Jurkat, Clone E6-1 (cell line): ENCODE measurements at places on chromosomes 5 and 9.

GRCh38 chr5:114223866-114224265 is 138.0 kb upstream of the KCNN2 start:
- DNase-seq: peak; percentile 17

GRCh38 chr5:156274453-156274852 is 52.5 kb upstream of the SGCD start:
- DNase-seq: no peak

DNA sequence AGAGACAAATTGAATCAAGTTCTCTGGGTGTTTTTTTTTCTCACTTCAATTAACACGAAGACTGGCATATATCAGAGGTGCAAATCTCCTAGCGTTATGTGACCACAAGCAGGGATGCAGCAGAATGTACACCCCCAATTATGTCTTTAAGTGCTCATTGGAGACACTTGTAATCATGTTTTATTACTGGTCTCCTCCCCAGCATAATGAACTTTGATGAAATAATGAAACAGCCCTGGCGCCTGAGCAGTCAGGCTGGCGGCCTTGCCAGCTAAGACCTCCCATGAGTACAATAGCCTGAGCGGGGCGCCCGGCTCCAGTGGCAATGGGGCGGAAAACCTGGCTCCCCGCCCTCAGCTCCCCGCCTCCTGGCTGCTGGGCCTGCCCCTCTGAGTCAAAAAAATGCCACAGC is 209.4 kb upstream of the MSX2 start:
- DNase-seq: no peak

- no peak for DNase-seq
Observed at GRCh38 chr5:175920231-175920811, 47.8 kb downstream of the THOC3 start.

GRCh38 chr9:105308461-105309341 is 64.2 kb downstream of the SLC44A1 start:
- DNase-seq: peak; percentile 74

DNA sequence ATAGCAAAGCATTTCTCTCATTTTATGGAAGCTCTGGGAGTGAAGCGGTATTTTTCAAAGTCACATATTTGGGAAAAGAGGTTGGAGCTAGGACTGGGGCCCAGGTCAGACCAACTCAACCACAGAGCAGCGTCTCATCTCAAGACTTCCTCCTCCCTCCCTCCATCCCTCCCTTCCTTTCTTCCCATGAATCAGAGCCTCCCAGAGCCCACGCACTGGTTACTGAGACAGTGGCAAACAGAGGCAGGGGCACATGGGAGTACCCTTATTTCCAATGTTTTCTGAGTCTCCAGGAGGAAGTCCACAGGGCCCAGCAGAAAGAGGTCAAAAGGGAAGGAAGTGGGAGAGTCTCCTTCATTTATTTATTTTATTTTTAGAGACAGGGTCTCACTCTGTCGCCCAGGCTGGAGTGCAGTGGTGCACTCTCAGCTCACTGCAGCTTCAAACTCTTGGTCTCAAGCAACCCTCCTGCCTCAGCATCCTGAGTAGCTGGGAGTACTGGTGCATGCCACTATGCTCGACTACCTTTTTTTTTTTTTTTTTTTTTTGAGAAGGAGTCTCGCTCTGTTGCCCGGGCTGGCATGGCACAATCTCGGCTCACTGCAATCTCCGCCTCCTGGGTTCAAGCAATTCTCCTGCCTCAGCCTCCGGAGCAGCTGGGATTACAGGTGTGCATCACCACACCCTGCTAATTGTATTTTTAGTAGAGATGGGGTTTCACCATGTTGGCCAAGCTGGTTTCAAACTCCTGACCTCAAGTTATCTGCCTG is 52.5 kb upstream of the CDKN2AIPNL start:
- DNase-seq: no peak
